HFFc6 (cell line): ENCODE measurements at places on chromosomes 5 and 9.
A peak's percentile ranks its signal among the peaks of the same experiment; 100 is the strongest.

GRCh38 chr9:135591506-135592330 lies 30.2 kb downstream of the PAEP start:
- H3K4me1 ChIP-seq, result no peaks in the 10 kb centered on the region
- peaks cover 3% of the 10 kb centered on the region for H3K27me3 ChIP-seq
- no peak overlapping the region for H3K27ac ChIP-seq
- DNase-seq, result no peak

DNA sequence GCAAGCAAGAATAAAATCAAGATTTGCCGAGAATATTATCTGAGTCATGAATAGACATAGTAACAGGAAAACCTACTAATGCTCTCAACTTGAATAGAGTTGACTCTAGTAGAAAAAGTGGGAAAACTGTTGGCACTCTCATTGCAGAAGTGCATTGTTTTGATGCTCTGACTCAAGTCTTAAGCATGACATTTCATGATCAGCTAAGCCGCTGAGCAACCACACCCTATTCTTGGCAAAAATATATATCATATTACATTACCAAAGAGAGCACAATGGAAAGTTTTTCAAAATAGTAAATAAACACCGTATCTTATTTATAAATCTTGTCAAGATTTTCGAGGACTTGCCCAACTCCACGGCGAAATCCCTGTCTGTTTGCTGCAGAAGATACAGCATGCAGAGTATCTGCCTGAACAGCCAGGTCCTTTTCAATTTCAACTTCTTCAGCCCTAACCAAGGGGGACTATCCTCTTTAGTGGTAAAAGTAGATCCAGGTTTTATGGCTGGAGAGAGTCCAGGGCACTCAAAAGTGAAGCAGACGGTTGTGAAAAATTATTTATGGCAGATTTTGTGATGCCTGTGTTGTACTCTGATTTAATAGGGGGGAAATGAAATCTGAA lies 13.9 kb upstream of the ADAMTSL1 start:
- H3K36me3 ChIP-seq, result no peaks in the 10 kb centered on the region
- peak overlapping the region; percentile 72 for H3K27ac ChIP-seq
- H3K4me1 ChIP-seq, result peaks cover 64% of the 10 kb centered on the region
- H3K27me3 ChIP-seq, result no peaks in the 10 kb centered on the region
- peak overlapping the region; percentile 48 for H3K4me3 ChIP-seq
- peak; percentile 86 for DNase-seq

DNA sequence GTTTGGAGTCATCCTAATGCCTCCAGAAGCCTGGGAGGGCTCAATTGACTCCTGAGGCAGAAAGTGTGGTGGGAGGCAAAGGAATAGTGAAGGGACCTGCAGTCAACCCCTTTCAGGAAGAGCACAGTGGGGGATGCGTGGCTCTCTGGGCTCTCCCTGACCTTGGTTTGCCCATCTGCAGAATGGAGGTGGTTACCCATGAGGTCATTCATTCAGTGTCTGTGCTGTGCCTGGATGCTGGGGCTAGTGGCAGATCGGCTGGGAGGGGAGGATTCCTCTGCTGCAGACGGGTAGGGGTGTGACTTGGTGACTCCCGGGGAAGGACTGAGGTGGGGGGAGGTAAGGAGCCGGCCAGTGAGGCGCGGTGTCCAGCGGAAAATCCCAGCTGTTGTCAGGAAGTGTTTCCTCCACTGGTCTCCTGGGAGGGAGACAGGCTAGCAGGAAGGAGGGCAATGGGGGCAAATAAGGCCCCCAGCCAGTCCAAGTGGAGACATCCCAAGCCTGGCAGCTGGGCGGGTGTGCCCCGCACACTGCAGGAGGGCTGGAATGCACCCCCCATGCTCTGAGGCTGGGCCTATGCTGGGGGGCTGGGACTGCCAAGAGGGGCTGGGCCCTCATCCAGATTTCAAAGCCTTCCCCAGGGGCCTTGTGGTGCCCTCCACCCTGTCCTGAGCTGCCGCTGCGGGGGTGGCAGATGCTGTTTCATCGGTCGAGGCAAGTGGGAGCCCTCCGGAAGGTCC lies 10.9 kb downstream of the CXXC5 start:
- no peaks in the 10 kb centered on the region for H3K36me3 ChIP-seq
- H3K27me3 ChIP-seq, result no peaks in the 10 kb centered on the region; the same call in 1 of the 2 replicates
- peak overlapping the region; percentile 91 for H3K27ac ChIP-seq
- peaks cover 80% of the 10 kb centered on the region for H3K4me1 ChIP-seq

DNA sequence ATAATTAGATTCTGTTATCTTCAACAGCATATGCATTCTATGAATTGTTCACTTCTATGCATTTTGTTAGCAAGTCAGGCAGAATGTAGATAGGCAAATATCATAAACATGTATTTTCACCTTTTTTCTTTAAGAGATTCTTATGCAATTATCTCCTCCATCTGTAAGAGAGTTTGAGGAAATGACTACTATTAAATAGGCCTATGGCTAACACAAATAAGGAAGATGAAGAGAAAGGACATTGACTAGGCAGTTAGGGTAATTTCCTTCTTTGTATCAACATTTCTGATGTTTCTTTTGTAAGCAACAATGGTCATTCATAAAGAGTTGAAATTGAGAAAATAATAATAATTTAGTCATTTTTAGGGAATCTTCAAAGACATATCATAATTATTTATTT lies 145.2 kb upstream of the CDH12 start:
- no peaks in the 10 kb centered on the region for H3K27me3 ChIP-seq
- H3K27ac ChIP-seq, result no peak overlapping the region
- H3K36me3 ChIP-seq, result no peaks in the 10 kb centered on the region
- no peak for DNase-seq
- no peak overlapping the region for H3K4me3 ChIP-seq

DNA sequence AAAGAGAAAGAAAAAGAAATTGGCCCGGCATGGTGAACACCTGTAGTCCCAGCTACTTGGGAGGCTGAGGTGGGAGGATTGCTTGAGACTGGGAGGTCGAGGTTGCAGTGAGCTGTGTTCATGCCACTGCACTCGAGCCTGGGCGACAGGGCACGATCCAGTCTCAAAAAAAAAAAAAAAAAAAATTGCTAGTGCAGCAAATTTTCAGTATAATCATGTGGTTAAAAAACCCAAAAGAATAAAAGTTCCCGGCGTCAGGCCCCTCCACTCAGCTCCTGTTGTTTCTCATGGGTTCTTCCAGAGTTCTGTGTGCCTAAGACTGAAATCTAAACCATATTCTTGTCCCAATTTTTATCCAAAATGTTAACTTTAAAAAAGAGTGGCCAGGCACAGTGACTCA lies 49.1 kb downstream of the WNK2 start:
- H3K36me3 ChIP-seq, result no peaks in the 10 kb centered on the region
- no peak overlapping the region for H3K27ac ChIP-seq
- DNase-seq, result no peak

- peaks cover 5% of the 10 kb centered on the region for H3K27me3 ChIP-seq
- no peak overlapping the region for H3K27ac ChIP-seq
- peaks cover 10% of the 10 kb centered on the region for H3K4me1 ChIP-seq
- no peaks in the 10 kb centered on the region for H3K36me3 ChIP-seq
- DNase-seq, result peak; percentile 89
These were observed 13.1 kb upstream of the DCAF12 start for GRCh38 chr9:34139477-34140146.

GRCh38 chr5:127046343-127047072 lies 16.1 kb upstream of the MARCHF3 start:
- H3K4me3 ChIP-seq, result no peak overlapping the region
- DNase-seq, result no peak
- H3K4me1 ChIP-seq, result peaks cover 8% of the 10 kb centered on the region
- H3K27me3 ChIP-seq, result no peaks in the 10 kb centered on the region; the same call in 1 of the 2 replicates
- H3K27ac ChIP-seq, result no peak overlapping the region
- no peaks in the 10 kb centered on the region for H3K36me3 ChIP-seq

GRCh38 chr9:36142510-36143244 lies 6.1 kb downstream of the GLIPR2 start:
- H3K4me1 ChIP-seq, result peaks cover 37% of the 10 kb centered on the region
- H3K4me3 ChIP-seq, result no peak overlapping the region
- peaks cover 20% of the 10 kb centered on the region for H3K36me3 ChIP-seq
- no peak overlapping the region for H3K27ac ChIP-seq
- no peak for DNase-seq

GRCh38 chr5:136036293-136036911 lies 7.6 kb downstream of the TGFBI start:
- peak overlapping the region; percentile 12 for H3K4me3 ChIP-seq
- peaks cover 50% of the 10 kb centered on the region for H3K36me3 ChIP-seq
- peak overlapping the region; percentile 74 for H3K27ac ChIP-seq

DNA sequence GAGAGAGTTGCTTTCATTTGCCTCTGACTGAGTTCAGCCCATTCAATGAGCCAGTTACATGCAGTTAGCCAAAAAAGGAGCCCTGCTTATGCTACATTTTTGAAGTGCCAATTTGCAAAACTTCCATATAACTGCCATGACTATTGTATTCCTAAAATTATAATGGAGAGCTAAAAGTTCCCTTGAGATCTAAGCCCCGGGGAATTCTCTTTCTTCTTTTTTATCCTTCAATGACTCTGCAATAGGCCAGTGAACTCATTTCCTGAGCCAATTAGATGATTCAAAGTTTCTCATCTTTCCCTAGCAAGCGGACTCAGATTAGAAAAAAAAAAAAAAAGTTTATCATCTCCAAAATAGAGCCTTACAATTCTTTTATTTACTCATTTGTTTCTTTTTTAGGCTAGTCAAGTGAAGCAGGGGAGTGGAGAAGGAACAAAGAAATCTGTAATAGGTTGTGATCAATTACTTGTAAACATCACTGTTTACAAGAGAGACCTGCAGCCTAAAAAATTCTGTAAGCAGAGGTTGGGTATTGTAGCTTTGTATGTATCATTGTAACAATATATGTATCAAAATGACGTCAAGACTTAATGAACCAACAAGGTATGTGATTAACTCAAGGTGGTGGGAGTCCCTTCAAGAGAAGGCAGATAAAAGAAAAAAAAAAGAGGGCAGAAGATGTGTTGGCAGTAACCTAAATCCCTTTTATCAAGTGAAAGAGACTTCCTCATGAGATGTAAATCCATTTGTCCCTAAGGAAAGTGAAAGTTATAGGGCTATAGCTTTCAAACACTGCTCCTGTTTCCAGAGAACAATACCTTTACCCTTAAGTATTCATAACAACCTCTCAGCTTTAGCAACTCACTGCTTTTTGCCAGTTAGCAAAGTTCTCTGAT lies 48.7 kb upstream of the HOMER1 start:
- H3K4me1 ChIP-seq, result peaks cover 56% of the 10 kb centered on the region
- H3K4me3 ChIP-seq, result peak overlapping the region; percentile 65
- DNase-seq, result peak; percentile 73
- no peaks in the 10 kb centered on the region for H3K36me3 ChIP-seq
- peak overlapping the region; percentile 93 for H3K27ac ChIP-seq

GRCh38 chr9:96417051-96417586 lies 1.1 kb downstream of the ZNF367 start:
- no peaks in the 10 kb centered on the region for H3K36me3 ChIP-seq
- H3K4me1 ChIP-seq, result peaks cover 31% of the 10 kb centered on the region
- peak overlapping the region; percentile 71 for H3K27ac ChIP-seq
- peaks cover 2% of the 10 kb centered on the region; the same call in 1 of the 2 replicates for H3K27me3 ChIP-seq
- DNase-seq, result peak; percentile 63
- peak overlapping the region; percentile 92 for H3K4me3 ChIP-seq

DNA sequence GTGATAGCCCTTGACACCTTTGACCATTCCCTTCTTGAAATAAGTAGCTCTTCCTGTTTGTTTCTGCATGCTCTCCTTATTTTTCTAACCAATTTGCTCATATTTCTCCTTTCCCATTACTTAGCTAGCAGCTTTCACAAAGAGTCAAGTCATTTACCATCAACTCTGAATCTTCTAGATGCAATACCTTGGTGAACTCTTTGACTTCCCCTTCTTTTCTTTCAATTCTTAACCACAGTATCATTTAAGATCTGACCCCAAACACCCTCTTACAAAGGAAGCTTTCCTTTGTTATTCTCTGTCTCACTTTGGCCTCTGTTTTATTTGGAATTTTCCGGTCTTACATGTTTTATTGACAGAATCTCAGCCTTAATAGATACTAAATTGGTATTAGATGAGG lies 14.0 kb downstream of the NFX1 start:
- H3K4me1 ChIP-seq, result no peaks in the 10 kb centered on the region
- no peak for DNase-seq
- H3K27ac ChIP-seq, result no peak overlapping the region
- H3K27me3 ChIP-seq, result no peaks in the 10 kb centered on the region; the same call in none of the 2 replicates

DNA sequence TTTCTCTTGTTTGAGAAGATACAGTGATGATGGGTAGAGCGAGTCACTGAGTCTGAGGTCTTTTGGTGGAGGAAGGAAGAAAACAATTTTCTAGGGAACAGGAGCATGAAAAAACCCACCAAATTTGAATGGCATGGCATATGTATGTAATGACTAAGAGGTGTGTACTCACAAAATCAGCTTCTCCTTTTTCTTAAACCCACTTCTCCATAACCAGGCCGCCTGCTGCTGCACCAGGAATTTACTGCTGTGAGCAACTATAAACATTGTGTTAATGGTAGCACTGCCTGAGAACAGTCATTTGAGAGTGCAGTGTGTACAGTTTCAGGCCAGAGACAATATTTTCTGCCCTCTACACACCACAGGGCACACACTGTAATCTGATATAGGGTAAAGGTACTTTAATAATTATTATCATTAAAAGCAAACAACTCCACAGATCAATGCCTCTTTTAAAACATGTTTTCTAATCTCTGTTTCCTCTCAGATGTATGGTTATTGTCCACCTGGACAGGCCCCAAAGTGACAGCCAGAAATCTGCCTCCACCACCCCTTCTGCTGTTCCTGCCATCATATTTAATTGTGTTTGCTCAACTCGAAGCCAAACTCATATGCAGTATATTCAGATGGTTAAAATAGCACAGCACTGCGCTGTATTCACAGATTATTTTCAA lies 241.6 kb downstream of the KIAA0825 start:
- peaks cover 4% of the 10 kb centered on the region; the same call in 1 of the 2 replicates for H3K27me3 ChIP-seq
- H3K27ac ChIP-seq, result no peak overlapping the region
- no peaks in the 10 kb centered on the region for H3K4me1 ChIP-seq
- DNase-seq, result no peak

- H3K27ac ChIP-seq, result no peak overlapping the region
- H3K36me3 ChIP-seq, result no peaks in the 10 kb centered on the region
- peaks cover 2% of the 10 kb centered on the region for H3K4me1 ChIP-seq
- no peak overlapping the region for H3K4me3 ChIP-seq
- H3K27me3 ChIP-seq, result peaks cover 6% of the 10 kb centered on the region; the same call in 1 of the 2 replicates
- DNase-seq, result no peak
These were observed 90.3 kb upstream of the MOCS2 start for GRCh38 chr5:53199882-53200281.

- peak overlapping the region; percentile 99 for H3K4me3 ChIP-seq
- H3K27me3 ChIP-seq, result peaks cover 18% of the 10 kb centered on the region
- H3K4me1 ChIP-seq, result peaks cover 21% of the 10 kb centered on the region
- DNase-seq, result peak; percentile 29
- H3K27ac ChIP-seq, result 0 out of 2 replicates have a peak overlapping the region, but pooled peaks have one; percentile 48
These were observed 2.9 kb downstream of the NR4A3 start for GRCh38 chr9:99824378-99825171.

GRCh38 chr9:116860509-116861120 lies 173.5 kb downstream of the TRIM32 start:
- H3K4me3 ChIP-seq, result no peak overlapping the region
- H3K27ac ChIP-seq, result no peak overlapping the region
- H3K27me3 ChIP-seq, result peaks cover 3% of the 10 kb centered on the region; the same call in 1 of the 2 replicates
- no peaks in the 10 kb centered on the region for H3K4me1 ChIP-seq
